LoVo (cell line): ENCODE measurements at places on chromosomes 5 and 9.

DNA sequence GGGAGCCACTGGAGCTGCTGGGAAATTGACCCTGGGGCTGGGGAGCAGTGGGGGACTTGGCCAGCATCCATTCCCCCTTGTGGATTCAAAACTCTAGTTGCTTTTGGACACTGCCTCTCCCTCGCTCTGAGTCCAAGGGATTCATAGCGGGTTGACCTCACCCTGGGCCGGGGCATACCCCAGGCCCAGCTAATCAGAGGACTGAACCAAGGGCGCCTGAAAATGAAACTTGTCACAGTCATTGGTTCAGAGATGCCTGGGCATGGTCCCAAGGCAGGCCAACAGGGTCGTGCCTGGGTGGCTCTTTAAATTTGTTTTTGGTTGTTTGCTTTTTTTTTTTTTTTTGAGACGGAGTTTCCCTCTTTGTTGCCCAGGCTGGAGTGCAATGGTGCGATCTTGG is 22.6 kb downstream of the STK10 start:
- DNase-seq = no peak

DNA sequence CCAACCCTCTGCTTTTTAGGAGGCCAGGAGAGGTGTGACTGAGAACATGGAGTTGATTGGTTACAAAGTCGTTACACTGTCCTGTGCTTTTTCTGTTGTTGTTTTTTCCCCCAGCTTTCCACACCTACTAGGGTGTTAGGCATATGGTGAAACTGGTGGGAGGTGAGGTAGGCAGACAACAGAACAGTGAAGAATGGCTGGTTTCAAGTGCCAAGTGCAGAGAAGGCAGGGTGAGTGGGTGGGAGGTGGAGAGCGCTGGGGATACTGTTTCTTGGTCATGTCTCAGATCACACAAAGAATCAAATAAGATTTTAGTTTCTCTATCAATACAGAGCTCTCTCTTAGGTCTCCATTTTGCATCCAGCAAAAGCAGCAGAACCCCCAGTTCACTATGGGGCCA is 2.2 kb upstream of the SPTAN1 start:
- no peak for DNase-seq

DNA sequence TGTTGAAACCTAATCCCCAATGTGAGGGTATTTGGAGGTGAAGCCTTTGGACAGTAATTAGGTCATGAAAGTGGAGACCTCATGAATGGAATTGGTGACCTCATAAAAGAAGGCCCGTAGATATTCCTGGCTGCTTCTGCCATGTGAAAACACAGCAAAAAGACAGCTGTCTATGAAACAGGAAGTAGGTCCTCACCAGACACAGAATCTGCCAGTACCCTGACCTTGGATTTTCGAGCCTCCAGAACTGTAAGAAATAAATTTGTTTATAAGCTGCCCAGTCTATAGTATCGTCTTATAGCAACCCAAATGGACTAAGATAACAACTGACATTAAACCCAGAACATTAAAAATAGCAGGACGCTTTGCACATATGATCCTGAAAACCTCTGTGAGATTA is 371.1 kb downstream of the SPOCK1 start:
- no peak for DNase-seq

- no peak for DNase-seq
These were observed 1262.2 kb downstream of the EFNA5 start for GRCh38 chr5:106408570-106408969.

GRCh38 chr5:35971186-35971877 is 19.9 kb downstream of the UGT3A1 start:
- DNase-seq = no peak

DNA sequence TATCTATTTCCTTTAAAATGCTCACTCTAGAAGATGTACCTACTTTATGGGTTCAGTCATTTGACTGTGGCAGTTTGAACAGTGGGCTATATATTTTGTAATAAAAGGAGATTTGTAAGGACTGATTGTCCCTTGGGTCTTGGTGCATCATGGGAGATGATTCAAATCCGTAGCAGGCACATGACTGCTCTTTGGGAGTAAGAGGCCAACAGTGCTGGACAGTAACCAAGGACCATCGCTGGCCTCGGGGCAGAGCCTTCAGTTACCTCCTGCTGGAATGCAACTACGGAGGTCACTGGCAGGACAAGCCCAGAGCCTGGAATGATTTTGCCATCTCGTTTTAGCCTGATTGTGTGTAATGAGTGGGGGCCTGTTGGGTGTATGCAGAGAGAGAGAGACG is 7.0 kb upstream of the MAMDC2 start:
- no peak for DNase-seq

GRCh38 chr5:157734436-157734835 is 3.2 kb downstream of the THG1L start:
- DNase-seq = no peak

DNA sequence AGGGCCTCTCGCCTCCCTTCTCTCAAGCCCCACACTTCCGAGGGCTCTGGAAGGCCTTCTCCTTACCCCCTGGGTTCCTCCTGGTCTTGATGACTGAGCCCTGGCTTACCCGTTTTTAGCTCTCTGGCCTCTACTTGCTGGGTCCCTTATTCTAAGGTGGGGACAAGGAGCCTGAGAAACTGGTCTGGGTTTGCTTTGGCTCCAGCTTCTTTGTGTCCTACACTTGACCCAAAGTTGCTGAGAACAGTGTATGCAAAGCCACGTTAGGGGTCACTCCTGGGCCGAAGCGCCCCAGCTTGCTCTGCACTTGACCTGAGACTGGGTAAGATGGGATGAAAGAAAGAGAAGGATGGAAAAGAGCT is 788 bp downstream of the ZNF346 start:
- DNase-seq = no peak

GRCh38 chr9:112074250-112075008 is 100.7 kb downstream of the SUSD1 start:
- peak; percentile 60 for DNase-seq

DNA sequence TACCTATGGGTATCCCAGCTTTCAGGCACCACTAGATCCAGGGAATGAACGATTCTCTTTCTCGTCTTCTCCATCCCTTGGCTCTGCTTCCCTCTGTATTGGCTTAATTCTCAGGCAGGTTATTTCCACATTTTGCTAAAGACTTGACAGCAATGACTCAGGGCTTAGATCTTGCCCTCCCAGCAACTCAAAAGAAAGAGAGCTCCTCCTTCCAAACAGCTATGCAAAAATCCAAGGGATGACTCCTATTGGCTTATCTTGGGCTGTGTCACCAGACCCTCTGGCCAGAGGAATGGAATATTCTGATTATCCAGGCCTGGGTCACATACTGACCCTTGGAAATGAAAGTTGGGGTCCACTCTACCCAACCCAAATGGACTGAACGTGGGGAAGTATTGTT is 270.2 kb downstream of the NTRK2 start:
- DNase-seq = no peak

DNA sequence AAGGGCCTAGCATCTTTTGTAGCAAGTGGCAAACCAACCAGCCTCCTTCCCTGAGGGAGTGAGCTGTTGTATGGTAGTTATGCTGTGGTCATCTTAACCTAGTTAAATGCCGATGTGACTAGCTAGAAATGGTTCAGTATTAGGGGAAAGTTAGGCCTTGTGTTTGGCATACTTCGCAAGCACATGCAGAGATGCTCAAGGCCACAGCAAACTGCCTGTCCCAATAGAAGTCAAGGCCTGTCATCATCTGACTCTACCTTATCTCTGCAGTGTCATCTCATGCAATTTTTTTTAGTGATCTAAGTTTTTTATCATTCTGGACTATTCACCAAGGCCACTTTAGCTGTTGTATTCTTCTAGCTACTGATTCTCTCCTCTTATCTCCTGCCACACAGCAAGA is 5.2 kb upstream of the EXOSC3 start:
- no peak for DNase-seq

GRCh38 chr5:174560861-174561260 is 163.5 kb upstream of the MSX2 start:
- no peak for DNase-seq

DNA sequence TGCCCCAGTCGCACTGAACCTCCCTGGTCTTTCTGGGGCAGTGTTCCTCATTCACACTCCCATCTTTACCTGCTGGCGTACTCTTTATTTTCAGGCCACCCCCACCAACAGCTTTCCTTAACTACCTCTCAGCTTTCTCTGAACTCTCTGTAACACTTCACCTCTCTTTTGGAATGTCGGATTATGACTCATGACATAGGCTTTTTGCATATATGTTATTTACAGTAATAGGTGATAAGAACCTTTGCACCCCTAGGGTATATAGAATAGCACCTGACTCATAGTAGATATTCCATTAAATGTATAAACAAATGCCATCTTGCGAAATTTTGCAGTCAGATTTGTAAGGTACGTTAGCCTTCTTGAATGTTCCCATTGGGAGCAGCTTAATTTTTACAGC is 52.9 kb upstream of the MIER3 start:
- peak; percentile 92 for DNase-seq

DNA sequence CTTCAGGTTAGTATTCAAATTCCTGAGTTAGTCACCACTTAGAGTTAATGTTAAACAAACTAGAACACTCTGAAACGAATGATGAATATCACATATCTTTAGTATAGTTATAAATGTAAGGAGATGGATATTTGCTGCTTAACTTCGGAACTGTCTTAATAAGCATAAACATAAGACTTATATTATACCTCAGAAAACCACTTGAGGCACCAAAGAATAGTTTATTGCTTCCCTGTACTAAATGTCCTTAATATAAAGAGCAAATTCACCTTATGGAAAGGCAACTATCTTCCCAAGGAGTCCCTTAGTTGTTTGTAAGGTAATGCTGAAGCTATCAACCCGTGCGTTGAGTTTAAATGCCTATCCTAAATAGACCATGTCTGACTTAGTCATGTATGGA is 300.0 kb upstream of the ADAMTSL1 start:
- DNase-seq = no peak

- DNase-seq = no peak
These were observed 177.3 kb downstream of the CD180 start for GRCh38 chr5:67019065-67019845.

GRCh38 chr9:105416840-105417239 is 31.0 kb upstream of the FSD1L start:
- DNase-seq = no peak

DNA sequence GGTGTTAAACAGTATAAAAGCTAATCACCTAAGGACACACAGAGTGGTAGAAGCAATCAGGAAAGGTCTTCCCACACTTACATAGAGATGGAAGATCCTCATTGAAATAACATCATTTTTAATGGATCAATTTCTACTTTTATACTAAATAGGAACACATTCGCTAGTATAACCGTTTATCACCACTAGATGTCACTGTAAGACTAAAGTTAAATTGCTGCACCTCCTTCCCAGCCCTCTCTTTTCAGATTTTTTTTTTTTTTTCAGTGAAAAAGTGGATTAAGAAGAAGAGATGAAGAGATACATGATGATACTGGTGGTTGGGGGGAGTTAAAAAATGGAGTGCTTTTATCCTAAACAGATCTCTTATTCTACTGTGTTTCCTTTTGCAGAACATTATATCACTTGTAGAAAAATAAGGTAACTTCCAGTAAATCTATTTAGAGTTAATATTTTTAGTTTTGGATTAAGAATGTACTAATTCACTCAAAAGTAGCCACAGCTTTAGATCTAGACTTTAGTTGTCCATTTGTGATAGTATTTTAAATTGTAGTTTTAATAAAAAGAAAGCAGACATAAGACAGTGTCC is 116.9 kb upstream of the ARRDC3 start:
- DNase-seq = peak; percentile 62

- no peak for DNase-seq
These were observed 600.2 kb upstream of the CCNG1 start for GRCh38 chr5:162837155-162837554.

DNA sequence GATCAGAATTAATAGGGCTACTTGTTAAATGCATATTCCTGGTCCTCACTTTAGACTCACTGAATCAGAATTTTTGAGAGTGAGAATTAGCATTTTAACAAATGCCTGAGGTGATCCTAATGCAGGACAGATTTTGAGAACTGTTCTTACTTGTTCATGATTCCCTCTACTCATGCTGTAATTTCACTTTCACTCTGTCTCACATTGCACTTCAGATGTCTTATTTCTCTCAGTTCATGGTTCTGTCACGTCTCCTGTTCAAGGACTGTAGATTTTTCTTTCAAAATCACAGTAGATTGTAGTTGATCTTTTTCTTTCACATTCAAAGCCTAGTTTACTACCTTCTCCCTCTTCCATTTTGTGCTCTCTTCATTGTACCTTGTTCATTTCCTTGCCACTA is 54.3 kb downstream of the ADGRV1 start:
- no peak for DNase-seq

- peak; percentile 71 for DNase-seq
These were observed 8.9 kb upstream of the FBXO38 start for GRCh38 chr5:148374690-148375360.

DNA sequence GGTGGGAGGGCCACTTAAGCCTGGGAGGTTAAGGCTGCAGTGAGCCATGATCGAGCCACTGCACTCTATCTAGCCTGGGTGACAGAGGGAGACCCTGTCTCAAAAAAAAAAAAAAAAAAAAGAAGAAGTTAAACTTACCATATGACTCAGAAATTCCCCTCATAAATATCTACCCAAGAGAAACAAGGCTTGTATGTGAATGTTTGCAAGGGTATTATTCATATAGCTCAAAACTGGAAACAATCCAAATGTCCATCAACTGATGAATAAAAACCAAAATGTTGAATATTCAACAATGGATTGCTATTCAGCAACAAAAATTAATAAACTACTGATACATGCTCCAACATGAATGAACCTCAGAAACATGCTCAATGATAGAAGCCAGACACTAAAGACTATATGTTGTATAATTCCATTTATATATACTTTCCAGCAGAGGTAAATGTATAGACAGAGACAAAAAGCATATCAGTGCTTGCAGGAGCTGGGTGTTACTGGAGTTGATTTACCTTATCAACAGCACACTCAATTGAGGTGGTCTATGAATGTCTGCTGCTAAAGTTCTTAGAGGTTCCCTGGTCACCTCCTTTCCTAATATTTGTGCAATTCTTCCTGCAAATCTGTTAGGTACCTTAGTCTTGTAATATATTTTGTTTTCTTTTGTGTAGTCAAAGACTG is 5.3 kb upstream of the SREK1 start:
- no peak for DNase-seq

GRCh38 chr9:131851414-131851813 is 111.5 kb upstream of the RAPGEF1 start:
- DNase-seq = no peak

DNA sequence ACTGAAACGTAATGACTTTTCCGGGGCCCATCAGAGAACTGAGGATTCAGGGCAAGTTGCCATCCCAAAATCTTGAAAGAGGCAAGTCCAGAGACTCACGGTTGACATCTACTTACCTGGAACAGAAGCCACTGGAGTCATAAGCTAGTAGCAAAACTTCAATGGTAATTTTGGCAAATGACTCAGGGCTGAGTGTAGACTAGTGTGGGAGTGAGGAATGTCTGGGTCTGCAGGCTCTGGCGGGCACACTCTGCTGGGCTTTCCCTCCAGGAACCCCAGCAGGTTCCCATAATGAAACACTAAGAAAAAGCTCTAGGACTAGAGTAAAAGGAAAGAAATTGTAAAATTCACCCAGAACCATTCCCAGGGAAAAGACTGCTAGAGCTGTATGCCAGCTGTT is 122.9 kb upstream of the NFIL3 start:
- DNase-seq = no peak

DNA sequence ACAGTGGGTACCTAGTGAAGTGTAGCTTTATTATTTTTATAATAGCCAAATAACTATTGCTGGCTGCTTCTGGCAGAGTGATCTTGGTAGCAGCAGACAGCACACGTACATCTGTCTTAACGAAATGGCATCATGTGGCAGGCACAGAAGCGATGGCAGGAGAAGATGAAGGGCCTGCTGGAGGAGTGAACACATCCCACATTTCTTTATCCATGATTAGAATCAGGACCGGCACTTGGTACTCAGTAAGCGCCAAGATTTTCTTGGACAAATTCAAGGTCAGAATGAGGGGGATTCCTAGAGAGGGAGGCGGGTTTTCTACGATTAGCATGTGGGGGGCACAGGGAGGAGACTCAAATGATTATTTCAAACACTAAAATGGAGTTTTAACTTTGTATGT is 23.0 kb upstream of the ZNF366 start:
- no peak for DNase-seq
